ENCODE measurements at places on chromosomes 16 and 17. TPM values are rescaled to one million over a fixed set of nuclear protein-coding genes. Genes with fewer than 3 reads are reported as not detected.

- peak overlapping the region; percentile 81 for H3K4me3 ChIP-seq
- peaks cover 44% of the 10 kb centered on the region for H3K27me3 ChIP-seq
- no peak for DNase-seq
- H3K4me1 ChIP-seq = peaks cover 34% of the 10 kb centered on the region
Observed at GRCh38 chr17:48995304-48995973, 1.7 kb upstream of the IGF2BP1 start.

- peaks cover 2% of the 10 kb centered on the region for H3K27me3 ChIP-seq
- no peaks in the 10 kb centered on the region for H3K36me3 ChIP-seq
- H3K4me3 ChIP-seq = no peak overlapping the region
- no peak overlapping the region for H3K27ac ChIP-seq
Observed at GRCh38 chr16:1363501-1364041, 11.8 kb downstream of the GNPTG start.

DNA sequence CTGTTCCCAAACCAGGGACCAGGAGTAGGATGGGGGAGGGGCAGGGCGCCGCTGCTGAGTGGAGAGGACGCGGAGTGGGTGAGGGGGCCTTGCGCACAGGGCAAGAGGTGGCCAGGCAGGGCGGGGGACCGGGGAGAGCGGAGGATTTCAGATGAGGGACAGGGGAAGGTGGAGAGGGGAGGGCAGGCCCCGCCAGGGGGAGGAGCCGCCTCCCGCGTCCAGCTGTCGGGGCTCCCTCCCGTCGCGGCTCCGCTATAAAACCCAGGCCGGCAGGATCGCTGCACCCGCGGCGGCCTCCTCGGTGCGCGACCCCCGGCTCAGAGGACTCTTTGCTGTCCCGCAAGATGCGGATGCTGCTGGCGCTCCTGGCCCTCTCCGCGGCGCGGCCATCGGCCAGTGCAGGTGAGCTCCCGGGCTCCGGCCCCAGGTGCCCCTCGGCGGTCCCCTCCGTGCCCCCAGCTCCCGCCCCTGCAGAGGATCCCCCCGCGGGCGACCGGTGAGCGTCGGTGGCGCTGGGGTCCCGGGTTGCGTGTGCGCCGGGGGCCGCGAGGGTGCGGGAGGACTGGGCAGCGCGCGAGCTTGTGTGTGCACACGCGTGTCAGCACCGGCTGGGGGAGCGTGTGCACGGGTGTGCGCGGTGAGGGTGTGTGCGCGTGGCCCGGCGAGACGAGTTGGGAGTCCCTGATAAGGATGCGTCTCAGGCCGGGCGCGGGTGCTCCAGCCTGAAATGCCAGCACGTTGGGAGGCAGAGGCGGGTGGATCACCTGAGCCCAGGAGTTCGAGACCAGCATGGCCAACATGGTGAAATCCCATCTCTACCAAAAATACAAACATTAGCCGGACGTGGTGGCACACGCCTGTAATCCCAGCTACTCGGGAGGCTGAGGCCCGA, at the start of gene CA4:
TSS of gene CA4 (plus strand) at position 283 of the 892 bp plus-strand sequence. CDS start at position 345, 62 bp downstream.
- H3K27me3 ChIP-seq = peaks cover 34% of the 10 kb centered on the region
- DNase-seq = no peak
- peaks cover 17% of the 10 kb centered on the region for H3K4me1 ChIP-seq
- no peak within 1 kb of the TSS for H3K4me3 ChIP-seq

GRCh38 chr16:85370881-85371651, 242.1 kb upstream of the GSE1 start:
- peak overlapping the region; percentile 92 for H3K27ac ChIP-seq
- H3K27me3 ChIP-seq = peaks cover 11% of the 10 kb centered on the region
- H3K36me3 ChIP-seq = 0 out of 2 replicates have a peak, but pooled peaks cover 5% of the 10 kb centered on the region
- DNase-seq = peak; percentile 45

DNA sequence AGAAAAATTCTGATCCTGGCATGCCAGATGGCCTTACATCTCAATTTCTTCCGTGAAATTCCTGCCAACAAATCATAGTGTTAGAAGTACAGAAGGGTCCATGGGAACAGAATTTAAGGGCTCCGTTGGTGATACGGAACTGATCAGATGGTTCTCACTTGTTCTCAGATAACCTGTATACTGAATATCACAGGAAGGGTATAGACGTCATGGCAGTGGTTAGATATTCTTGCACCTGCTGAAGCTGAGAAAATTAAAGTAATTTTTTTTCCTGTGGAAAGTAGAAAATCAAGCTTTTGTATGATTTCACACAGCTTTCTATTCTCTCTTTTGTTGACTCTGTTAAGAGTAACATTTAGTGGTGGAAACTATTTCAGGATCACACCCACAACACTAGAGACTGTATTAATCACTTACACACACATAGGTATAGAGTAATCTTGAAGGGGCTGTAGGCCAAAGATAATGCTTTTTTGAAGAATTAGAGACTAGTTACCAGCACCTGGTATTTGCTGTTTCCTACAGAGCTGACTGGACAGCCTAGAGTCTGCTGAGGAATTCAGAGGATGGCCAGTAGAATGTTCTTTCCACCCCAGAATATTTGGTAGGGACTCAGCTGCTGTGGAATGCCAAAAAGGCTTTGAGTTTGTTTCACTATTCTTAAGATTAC, 7.5 kb downstream of the TENT4B start:
- DNase-seq = peak; percentile 37
- H3K4me3 ChIP-seq = no peak overlapping the region
- peaks cover 67% of the 10 kb centered on the region for H3K4me1 ChIP-seq
- peaks cover 16% of the 10 kb centered on the region for H3K36me3 ChIP-seq
- H3K27ac ChIP-seq = peak overlapping the region; percentile 57
- no peaks in the 10 kb centered on the region for H3K27me3 ChIP-seq

CD300E gene
- not detected for total RNA-seq

MYH8 gene
- total RNA-seq = not detected
